Lower lobe of right lung (tissue), 2 donors: ENCODE measurements at places on chromosomes 4 and X.

DNA sequence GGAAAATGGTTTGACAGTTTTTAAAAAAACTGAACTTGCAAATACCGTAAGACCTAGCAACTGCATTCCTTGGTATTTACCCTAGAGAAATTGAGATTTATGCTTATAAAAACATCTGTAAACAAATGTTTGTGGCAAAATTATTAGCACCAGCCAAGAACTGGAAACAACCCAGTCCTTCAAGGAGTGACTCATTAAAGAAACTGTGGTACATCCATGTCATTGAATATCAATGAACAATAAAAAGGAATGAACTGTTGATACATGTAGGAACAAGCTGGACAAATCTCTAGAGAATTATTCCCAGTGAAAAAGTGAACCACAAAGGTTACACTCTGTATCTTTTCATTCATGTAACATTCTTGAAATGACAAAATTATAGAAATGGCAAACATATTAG, 240.2 kb upstream of the ADAMTS3 start:
- no peak for DNase-seq

DNA sequence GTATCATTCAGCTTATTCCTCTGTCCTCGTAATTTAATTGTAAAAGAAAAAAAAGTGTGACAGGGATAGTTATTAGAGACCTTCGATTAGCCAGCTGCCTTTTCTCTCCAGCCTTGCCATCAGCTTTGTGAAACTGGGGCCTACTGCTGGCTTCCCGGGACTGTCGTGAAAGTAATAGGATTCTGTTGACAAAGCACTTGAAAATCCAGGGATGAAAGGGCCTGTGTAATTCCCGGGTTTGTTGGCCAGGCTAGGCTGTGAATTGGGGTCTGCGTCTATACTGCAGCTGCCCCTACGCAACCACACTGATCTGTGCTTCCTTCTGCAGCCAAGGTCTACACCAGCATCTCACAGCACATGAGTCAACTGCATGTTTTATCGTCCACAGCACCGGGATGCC, 120.4 kb upstream of the SCML1 start:
- DNase-seq, result no peak

DNA sequence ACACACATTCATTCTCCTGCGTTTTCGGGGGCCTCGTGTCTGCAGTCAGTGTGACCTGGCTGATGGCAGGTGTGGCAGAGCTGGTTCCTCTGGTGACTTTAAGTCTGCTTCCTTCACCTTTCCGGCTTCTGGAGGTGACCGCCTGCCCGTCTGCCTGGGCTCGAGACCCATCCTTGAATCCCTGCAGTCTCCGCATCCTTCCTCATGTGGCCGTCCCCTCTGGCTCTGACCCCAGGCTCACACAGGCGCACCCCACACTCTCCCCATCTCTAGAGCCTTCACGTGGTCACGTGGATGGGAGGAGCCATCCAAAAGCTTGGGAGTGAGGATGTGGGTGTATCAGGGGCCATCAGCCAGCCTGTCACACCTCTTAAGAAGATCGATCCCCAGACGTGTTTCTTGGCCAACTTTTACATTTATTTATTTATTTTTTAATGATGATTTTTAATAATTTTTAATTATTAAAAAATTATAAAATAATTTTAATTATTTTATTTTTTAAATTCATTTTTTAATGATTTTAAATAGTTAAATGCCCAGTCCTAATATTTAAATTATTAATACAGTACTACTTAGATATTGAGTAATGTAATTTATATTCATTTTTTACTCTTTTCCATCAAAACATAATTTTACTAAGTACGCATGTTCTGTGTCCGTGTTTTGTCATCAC, 20.9 kb downstream of the RGS12 start:
- peak; percentile 32 for DNase-seq

DNA sequence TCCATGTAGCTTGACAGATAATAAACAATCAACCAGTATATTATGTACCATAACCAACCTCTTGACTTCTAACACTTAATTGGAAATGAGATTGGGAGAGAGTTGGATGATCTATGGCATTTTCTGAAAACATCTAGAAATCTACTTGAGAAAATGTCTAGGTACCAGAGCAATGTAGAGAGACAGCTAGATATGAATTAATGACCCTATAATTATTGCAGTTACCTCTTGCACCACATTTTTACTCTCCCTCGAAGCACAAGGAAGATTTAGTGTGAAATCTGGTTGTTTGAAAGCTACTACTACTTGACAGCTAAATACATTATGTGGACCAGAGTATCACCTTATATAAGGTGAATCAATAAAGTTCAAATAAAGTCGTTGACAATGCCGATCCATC, 1534.4 kb upstream of the IGFBP7 start:
- no peak for DNase-seq

- no peak for DNase-seq
These were observed 923.3 kb downstream of the FAT4 start for GRCh38 chr4:126238013-126238412.

DNA sequence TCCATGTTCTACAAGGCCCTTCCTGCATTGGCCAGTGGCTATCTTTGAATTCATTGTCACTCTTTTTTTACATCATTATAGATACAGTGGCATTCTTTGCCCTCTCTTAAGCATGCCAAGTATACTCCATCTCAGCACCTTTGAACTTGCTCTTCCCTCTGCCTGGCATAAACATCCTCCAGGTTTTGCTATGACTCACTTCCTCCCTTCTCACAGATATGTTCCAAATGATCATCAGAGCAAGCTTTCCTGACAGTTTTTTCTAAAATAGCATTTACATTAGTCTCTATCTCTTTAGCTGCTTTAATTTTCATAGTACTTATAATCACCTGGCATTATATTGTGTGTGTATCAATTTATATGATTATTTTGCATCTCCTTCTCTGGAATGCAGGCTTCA, 553.3 kb upstream of the MAGEB2 start:
- DNase-seq, result no peak

GRCh38 chr4:171256223-171256622, 557.0 kb upstream of the GALNTL6 start:
- DNase-seq, result no peak

GRCh38 chr4:107570952-107571351, 149.1 kb downstream of the PAPSS1 start:
- DNase-seq, result no peak

GRCh38 chr4:30832639-30833038, 112.5 kb downstream of the PCDH7 start:
- DNase-seq, result no peak

- no peak for DNase-seq
These were observed 427.3 kb upstream of the FTHL17 start for GRCh38 chrX:31499109-31499508.

GRCh38 chrX:124117325-124117724, 155.8 kb downstream of the STAG2 start:
- no peak for DNase-seq

- DNase-seq, result no peak
These were observed 219.7 kb downstream of the DCLK2 start for GRCh38 chr4:150297861-150298474.

DNA sequence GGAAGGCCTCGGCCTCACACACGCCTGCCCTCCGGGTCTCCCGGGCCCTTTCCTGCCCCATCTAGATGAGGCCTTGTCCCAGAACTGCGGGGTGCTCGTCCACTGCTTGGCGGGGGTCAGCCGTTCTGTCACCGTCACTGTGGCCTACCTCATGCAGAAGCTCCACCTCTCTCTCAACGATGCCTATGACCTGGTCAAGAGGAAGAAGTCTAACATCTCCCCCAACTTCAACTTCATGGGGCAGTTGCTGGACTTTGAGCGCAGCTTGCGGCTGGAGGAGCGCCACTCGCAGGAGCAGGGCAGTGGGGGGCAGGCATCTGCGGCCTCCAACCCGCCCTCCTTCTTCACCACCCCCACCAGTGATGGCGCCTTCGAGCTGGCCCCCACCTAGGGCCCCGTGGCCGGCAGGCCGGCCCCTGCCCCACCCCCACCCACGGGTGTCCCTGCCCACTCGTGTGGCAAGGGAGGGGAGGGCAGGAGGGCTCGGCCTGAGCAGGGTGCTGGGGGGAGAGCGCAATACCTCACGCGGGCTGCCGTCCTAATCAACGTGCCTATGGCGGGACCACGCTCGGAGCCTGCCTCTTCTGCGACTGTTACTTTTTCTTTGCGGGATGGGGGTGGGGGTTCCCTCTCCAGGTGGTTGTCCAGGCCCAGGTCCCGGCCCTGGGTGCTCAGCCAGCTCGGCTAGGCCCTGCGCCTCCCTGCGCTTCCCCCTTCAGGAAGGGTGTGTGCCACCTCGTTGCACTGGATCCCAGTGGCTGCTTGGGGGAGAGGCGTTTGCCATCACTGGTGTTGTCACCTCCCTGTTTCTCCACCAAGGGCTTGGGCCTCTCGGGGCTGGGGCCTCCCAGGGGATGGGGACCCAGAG, 3.1 kb downstream of the DUSP9 start:
- DNase-seq, result peak; percentile 21

- no peak for DNase-seq
These were observed 1.4 kb downstream of the TMLHE start for GRCh38 chrX:155611302-155611701.

DNA sequence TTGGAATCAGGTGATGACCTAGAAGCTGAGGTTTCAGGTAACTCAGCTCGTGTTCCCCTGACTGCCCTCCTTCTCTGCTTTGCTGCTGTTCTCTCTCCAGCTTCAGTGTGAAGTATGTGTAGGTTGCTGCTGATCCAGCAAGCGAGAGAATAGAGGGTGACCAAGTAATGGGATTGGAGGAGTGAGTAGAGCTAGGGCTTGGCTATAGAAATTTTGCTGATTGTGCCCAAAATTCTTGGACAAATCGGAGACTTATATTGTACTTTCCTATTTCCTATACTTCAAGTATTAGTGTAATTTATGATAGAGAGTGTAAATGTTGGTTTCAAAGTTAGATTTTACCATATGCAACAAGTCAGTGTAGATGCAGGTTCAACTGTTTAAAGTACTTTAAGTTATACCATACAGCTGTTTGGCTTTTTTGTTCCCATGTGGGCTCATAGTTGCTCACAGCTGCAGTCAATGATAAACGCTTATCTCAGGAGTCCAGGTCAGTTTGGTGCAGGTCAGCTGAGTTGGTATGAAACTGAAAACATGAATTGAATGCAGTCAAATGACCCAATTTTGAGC, 48.0 kb downstream of the RAPGEF2 start:
- DNase-seq, result no peak

- no peak for DNase-seq
These were observed 77.1 kb downstream of the RBM46 start for GRCh38 chr4:154858166-154858565.

GRCh38 chr4:89719536-89720090, 117.3 kb downstream of the SNCA start:
- DNase-seq, result no peak

DNA sequence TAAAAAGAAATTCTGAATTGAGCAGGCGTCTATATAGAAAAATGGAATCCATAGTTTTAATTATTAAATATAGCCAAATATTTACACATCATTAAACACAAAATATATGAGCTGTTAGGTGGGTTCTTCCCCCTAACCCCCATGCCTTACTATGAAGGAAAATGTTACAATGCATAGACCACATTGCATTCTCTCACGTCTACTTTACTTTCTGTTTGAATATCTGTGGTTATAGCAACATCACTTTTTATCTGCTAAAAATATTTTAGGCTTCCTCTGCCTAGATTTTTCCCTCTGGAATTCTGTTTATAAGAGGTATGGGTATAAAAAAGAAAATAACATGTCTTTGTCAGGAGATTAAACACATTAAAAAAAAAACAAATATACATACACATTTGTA, 73.1 kb downstream of the MAML3 start:
- no peak for DNase-seq

DNA sequence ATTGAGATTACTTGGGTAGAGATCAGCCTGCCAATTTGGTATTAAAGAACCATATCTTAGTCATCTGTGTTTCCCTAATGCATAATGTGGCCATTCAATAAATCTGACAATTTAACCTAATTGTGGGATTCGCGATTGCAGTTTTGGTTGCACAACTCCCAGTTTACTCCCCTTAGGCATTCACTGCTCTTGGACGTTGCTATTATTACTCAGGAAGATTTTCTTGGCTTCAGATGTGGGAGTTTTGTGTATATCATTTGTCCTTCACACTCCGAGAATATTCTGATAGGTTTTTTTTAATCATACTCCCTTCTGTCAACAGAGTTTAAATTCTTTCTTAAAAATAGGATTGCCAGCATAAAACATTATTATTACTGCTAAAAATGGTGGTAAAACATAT, 22.0 kb upstream of the TRPC3 start:
- DNase-seq, result no peak

DNA sequence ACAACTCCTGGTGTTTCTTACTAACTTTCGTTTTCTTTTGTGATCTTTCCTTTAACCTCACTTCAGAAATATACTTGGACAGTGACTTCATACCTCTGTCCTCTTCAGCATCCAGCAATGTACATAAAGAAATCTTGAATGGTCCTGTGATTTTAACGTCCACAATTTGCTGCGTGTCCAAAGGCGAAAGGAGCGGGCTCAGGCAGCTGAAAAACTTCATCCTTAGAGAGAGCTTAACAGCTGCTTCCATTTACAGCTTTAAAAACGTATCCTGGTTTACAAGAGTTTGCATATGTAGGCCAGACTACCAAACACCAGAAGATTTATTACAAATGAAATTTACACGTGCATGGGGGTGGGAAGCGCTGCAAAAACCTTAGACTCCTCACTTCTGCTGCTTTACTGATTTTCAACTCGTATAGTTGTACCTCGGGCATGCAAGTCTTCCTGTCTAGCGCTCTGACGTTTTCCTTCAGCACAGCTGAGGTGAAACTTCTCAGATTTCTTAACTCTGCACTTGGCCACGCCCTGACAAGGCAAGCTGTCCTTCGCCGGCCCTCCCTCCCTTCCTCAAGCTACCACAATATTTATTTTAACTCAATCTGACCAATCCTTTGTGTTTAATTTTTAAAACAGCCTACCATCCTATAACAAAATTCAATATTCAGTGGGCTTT, 406.4 kb downstream of the FAM47A start:
- DNase-seq, result peak; percentile 22

DNA sequence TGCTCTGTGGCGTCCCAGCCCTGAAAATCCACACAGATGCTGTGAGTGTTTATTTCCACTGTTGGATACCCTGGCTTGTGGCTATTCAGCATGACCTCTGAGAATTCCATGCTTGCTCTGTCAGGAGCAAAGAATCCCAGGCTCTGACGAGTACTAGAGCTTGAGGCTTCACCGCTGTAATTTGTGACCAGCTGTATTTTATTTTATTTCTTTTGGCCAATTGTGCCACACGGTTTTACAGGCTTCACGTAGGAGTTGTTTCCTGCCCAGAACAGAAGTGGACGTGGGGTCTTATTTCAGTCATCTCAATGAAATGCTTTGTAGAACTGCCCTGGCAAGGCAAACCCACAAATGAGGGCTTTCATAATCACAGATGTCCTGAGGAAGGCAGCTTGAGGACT, 69.4 kb upstream of the CLDN34 start:
- no peak for DNase-seq

DNA sequence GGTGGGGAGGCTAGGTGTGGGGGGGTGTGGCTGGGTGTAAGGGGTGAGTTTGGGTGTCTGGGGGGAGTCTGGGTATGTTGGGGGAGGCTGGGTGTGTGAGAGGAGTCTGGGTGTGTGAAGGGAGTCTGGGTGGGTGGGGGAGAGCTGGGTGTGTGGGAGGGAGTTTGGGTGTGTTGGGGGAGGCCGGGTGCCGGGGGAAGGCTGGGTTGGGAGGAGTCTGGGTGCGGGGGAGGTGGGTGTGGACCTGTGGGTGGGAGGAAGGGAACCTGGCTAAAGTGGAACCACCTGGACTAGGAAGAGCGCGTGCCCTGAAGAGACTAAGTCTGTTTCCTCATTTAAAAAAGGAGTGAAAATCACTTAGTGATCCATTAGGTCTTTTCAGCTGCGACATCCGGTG, 18.3 kb downstream of the SPON2 start:
- DNase-seq, result no peak
